Brain pericyte (primary cell): ENCODE measurements at places on chromosomes 16 and 17.

DNA sequence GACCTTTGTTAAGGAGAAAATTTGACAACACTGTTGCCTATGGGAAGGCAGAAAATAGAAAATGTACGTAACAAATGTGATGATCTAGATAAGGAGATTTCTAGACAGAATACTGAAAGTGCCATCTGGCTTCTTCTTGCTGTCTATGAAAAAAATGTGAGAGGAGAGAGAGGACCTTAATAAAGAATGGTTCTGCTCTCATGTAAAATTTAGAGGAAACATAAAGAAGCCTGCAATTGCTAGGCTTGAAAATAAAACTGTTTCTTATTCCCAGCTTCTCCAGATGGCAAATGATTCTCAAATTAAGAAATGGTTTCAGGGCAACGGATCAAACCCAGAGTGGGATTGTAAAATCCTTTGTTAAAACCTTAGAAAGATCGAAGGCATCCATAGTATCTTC lies 128.5 kb downstream of the CDK5R1 start:
- no peak for DNase-seq

DNA sequence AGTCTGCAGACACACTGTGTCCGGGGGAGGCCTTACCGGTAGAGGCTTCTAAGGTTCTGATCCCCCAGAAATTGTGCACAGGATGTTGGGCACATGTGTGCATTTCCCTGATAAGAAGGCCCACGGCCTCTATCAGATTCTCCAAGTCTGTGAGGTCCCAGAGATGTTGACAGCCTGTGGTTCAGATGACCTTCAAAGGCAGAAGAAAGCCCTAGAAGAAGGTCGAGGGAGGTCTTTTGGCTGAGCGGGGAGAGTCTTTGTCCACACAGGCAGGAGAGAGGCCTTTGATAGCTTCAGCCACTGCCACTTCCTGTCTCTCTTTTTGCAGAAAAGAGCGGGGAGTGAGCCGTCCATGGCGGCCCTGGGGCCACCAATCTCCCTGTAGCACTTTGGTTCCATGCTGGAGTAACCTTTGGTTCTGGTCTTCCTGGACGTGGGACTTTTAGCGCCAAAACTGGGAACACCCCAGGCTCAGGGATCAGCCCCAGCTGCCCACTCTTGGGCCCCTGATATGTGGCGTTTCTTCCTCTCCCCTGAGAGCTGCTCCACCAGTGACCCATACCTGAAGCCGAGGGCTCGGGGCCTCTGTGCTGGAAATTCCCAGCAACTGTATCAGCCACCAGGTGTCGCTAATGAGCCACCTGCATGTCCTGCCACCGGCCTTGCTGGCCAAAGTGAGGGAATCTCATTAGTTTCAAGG lies 28.1 kb upstream of the LGALS9 start:
- DNase-seq = no peak

GRCh38 chr16:3908951-3909437 lies 28.5 kb upstream of the CREBBP start:
- DNase-seq = no peak

GRCh38 chr17:69602972-69603371 lies 188.5 kb downstream of the MAP2K6 start:
- DNase-seq = no peak

DNA sequence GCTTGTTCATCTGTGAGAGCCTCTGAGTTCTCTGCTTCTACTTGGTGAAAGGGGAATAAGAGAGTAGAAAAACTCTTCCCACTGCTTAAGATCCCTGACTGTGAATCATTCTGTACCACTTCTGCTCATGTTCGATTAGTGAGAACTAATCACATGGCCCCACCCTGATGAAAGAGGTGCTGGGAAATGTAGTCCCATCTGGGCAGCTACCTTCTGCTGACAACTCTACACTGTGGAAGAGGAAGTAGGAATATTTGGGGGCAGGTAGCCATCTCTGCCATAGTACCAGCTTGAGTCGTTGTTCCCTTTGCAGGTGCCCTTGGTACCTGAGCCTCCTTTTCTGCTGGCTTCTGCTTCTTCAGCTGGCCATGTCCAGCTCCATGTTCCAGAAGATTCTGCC lies 29.9 kb downstream of the NKD1 start:
- DNase-seq = no peak

DNA sequence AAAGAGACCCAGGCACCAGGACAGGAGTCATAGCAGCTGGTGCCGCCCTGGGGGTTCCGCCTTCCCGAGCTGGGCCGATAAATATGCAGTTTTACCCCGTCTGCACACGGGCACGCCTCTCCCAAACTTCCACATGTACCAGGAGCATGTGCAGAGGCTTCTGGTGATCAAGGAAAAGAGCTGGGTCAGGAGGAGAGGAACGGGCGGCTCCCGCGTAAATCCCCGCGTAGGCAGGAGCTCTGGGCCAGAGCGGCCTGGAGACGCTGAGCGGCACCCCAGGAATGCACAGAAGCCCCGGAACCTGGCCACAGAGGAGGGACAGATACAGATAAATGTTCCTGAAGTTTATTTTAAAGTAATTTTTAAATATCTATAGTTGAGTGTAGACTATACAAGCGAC lies 46.6 kb upstream of the METRNL start:
- no peak for DNase-seq

GRCh38 chr16:58768145-58768544 lies 34.0 kb upstream of the GOT2 start:
- no peak for DNase-seq

DNA sequence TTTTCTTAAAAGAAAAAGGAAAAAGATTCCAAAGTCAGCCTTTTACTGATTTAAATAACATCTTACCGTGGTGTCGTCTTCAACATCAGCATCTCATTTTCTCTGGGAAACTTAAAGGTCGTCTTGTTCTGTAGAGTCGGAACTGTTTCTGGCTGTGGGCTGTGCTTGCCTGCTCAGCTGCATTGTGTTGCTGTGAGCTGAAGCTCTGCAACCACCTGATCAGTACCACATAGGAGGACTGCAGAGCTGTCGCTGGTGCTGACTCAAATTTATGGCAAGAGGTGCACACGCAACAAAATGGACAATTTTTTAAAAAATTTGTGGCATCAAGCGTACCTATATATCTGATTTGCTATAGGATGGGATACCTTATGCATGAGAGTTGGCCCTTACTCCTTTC lies at the start of gene OMG:
Gene OMG (minus strand): TSS at position 150 of the 400 bp plus-strand sequence. CDS start 908 bp downstream, outside the sequence.
- DNase-seq = no peak

GRCh38 chr17:49928837-49929475 lies 40.0 kb upstream of the DLX4 start:
- no peak for DNase-seq

GRCh38 chr17:65163990-65164495 lies 26.9 kb downstream of the RGS9 start:
- no peak for DNase-seq
